ENCODE measurements at places on chromosomes 6 and 20.

- no peak overlapping the region for H3K4me3 ChIP-seq
- no peaks in the 10 kb centered on the region for H3K36me3 ChIP-seq
- DNase-seq: no peak
- H3K4me1 ChIP-seq: no peaks in the 10 kb centered on the region
- no peaks in the 10 kb centered on the region for H3K27me3 ChIP-seq
Observed at GRCh38 chr20:48897305-48898010, 24.1 kb upstream of the ARFGEF2 start.

- peaks cover 20% of the 10 kb centered on the region for H3K36me3 ChIP-seq
- H3K4me1 ChIP-seq: no peaks in the 10 kb centered on the region
- no peak overlapping the region for H3K27ac ChIP-seq
- H3K4me3 ChIP-seq: no peak overlapping the region
- H3K27me3 ChIP-seq: no peaks in the 10 kb centered on the region
Observed at GRCh38 chr6:158316022-158316421, 3.8 kb downstream of the TULP4 start.

DNA sequence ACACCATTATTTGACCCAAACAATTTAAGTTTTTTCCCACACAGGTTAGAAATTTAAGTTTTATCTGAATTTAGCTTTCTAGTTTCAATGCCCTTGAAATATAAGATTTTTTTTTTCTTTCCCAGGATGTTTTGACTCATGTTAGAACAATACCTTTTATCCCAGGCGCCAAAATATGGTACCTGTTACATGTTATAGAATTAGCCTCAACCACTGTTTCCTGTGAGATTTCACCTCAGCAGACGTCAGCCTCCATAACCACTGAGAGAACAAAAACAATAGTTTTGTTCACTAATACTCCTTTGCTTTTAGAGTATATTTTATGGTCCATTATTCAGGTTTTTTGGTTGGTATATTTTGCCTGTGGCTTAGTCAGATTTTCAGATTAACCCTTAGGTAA, 302.9 kb downstream of the CDKAL1 start:
- peak; percentile 2 for DNase-seq
- no peaks in the 10 kb centered on the region for H3K27me3 ChIP-seq
- no peaks in the 10 kb centered on the region for H3K4me1 ChIP-seq
- no peak overlapping the region for H3K27ac ChIP-seq

GRCh38 chr6:32329141-32329540, 42.6 kb downstream of the TSBP1 start:
- no peak for DNase-seq
- no peaks in the 10 kb centered on the region for H3K27me3 ChIP-seq
- no peak overlapping the region for H3K27ac ChIP-seq
- H3K4me3 ChIP-seq: no peak overlapping the region

DNA sequence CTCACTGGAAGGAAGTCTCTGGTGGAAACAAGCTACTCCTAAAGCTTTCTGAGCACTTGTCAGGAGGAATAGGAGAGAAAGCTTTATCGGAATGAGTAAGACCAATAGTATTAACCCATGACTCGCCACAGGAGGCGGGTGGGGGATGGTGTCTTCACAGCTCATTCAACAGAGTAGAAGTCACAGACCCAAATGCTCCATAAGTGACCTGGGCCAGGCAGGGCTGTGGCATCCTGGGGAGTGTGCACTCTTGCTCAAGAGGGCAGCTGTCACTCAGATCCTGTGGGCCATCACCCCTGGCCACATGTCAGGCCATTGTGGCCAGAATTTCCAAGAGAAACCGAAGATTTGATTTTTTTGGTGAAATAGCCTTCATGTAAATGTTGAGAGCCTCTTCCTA, 116.0 kb downstream of the SYCP2 start:
- no peak overlapping the region for H3K27ac ChIP-seq

DNA sequence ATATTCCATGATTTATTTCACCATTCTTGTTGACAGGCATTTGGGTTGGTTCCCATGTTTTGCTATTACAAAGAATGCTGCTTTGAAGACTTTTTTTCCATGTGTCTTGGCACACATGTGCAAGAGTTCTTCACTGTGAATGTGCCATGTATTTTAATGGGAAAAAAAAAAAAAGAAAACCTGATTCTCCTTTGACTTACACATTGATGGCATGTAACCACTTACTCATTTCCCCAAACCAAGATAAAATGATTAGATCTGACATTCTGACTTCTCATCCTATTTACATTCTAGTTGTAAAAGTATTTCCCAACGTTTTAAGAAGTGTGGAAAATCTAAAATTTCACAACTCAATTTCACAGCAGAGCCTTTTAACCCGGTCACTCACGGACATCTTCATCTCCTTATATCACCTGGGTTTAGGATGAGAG, 4.4 kb downstream of the CAP2 start:
- H3K36me3 ChIP-seq: no peaks in the 10 kb centered on the region
- no peak overlapping the region for H3K27ac ChIP-seq
- no peaks in the 10 kb centered on the region for H3K4me1 ChIP-seq
- no peak for DNase-seq

GRCh38 chr6:101110814-101111213, 229.7 kb upstream of the ASCC3 start:
- no peaks in the 10 kb centered on the region for H3K27me3 ChIP-seq
- no peak overlapping the region for H3K27ac ChIP-seq
- no peak overlapping the region for H3K4me3 ChIP-seq
- DNase-seq: no peak
- H3K36me3 ChIP-seq: no peaks in the 10 kb centered on the region

GRCh38 chr6:46948699-46949098, 27.0 kb upstream of the ADGRF5 start:
- H3K4me3 ChIP-seq: no peak overlapping the region
- peaks cover 2% of the 10 kb centered on the region for H3K27me3 ChIP-seq
- no peaks in the 10 kb centered on the region for H3K4me1 ChIP-seq
- DNase-seq: no peak
- H3K27ac ChIP-seq: no peak overlapping the region

DNA sequence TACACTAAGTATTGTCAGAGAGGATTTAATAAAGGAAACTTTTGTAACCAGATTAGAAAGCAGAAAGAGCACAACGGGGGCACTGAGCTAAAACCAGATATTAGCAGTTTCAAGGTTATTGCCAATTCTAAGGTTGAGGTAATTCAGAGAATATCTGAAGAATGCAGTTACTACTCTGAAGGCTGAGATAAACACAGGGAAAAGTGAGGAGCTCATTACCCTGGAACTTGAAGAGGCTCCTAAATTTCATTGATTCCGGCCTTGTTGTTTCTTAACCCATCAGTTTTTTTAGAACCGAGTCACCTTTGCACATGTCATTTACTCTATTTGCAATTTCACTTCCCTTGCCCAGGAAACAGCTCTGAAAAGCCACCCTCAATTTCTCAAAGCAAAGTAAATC, 72.4 kb upstream of the BTBD3 start:
- no peak overlapping the region for H3K27ac ChIP-seq
- H3K4me3 ChIP-seq: no peak overlapping the region
- no peaks in the 10 kb centered on the region for H3K4me1 ChIP-seq
- no peak for DNase-seq
- no peaks in the 10 kb centered on the region for H3K27me3 ChIP-seq
- H3K36me3 ChIP-seq: no peaks in the 10 kb centered on the region

- no peaks in the 10 kb centered on the region for H3K36me3 ChIP-seq
- H3K27ac ChIP-seq: no peak overlapping the region
- no peaks in the 10 kb centered on the region for H3K4me1 ChIP-seq
- H3K4me3 ChIP-seq: no peak overlapping the region
Observed at GRCh38 chr20:62999580-62999979, 7.2 kb downstream of the BHLHE23 start.

- no peak overlapping the region for H3K4me3 ChIP-seq
- no peaks in the 10 kb centered on the region for H3K4me1 ChIP-seq
Observed at GRCh38 chr6:159117563-159117962, 51.6 kb upstream of the FNDC1 start.

DNA sequence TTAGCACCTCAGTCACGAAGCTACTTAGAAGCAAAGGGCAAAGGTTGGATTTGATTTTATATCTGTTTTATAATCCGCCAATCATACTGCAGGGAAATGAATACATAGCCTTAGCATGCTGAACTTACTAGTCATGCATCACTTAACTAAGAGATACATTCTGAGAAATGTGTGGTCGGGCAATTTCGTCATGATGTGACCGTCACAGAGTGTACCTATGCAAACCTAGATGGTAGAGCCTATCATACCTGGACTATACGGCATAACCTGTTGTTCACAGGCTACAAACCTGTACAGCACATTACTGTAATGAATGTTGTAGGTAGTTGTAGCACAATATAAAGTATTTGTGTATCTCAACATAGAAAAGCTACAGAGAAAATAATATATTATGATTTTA, 345.2 kb upstream of the RGS17 start:
- H3K27me3 ChIP-seq: no peaks in the 10 kb centered on the region
- no peak overlapping the region for H3K27ac ChIP-seq
- DNase-seq: no peak
- H3K4me1 ChIP-seq: no peaks in the 10 kb centered on the region
- no peak overlapping the region for H3K4me3 ChIP-seq

DNA sequence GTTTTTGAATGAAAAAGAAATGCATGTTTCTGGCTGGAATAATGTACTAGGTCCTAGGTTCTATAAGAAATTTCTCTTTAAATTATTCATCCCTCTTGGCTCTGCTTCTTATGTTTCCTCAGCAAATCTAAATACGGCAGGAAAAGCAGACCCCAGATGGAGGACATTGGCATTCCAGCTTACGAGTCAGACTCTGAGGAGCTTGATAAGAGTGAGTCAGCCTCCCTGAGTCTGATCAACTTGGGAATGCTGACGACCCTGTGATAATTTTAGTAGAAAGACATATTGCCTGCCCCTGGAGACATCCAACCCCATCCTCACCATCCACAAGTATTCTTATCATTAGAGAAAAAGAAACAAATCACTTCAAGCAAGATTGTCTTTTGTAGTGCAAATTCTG, 509.7 kb upstream of the MARCKS start:
- DNase-seq: no peak
- H3K27me3 ChIP-seq: no peaks in the 10 kb centered on the region
- H3K36me3 ChIP-seq: no peaks in the 10 kb centered on the region

DNA sequence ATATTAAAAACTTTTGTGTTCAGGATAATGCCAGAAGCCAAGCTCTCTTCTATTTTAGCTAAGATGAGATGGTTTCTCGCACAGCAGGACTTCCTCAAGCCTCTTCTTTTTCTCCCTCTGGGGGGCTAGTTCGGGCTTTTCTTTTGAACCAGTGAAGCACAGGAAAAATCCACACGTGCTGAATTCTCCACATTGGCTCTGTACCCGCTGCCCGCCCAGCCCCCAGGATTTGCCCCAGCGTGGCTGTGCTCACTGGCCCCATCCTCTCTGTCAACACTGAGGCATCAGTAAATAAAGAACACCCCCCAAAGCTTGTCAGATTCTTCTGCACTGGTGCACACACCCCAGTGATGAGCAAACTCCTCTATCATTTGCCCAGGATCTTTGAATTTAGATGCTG, 232.8 kb downstream of the ZNF217 start:
- no peak overlapping the region for H3K4me3 ChIP-seq
- H3K27ac ChIP-seq: no peak overlapping the region
- no peak for DNase-seq

GRCh38 chr6:142857796-142858555, 87.0 kb downstream of the HIVEP2 start:
- peaks cover 71% of the 10 kb centered on the region for H3K4me1 ChIP-seq
- H3K4me3 ChIP-seq: peak overlapping the region; percentile 42
- no peaks in the 10 kb centered on the region for H3K36me3 ChIP-seq
- peak overlapping the region; percentile 93 for H3K27ac ChIP-seq
- no peaks in the 10 kb centered on the region for H3K27me3 ChIP-seq
- DNase-seq: peak; percentile 10

- no peak for DNase-seq
- H3K27me3 ChIP-seq: no peaks in the 10 kb centered on the region
- H3K36me3 ChIP-seq: no peaks in the 10 kb centered on the region
- H3K4me1 ChIP-seq: peaks cover 23% of the 10 kb centered on the region
- H3K27ac ChIP-seq: peak overlapping the region; percentile 62
Observed at GRCh38 chr6:31661262-31662123, 915 bp upstream of the C6orf47 start.

DNA sequence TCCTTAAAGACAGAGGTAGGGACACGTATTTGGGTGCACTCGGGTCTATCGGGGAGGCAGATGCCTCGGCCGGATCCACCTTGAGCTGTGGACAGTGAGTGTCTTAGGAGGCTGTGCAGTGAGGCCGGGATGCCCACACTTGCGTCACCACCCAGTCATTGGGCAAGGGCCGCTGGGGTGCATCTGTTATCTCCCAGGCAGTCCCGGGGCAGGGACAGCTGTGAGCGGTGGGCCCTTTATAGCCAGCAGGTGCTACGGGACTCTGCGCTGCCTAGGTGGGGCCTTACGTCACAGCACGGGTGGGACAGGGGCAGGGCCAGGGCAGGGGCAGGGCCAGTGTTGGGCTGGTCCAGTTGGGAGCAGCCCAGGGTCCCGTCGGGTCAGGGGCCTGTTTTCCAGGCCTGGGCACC, 689 bp upstream of the COL20A1 start:
- H3K27ac ChIP-seq: no peak overlapping the region
- no peak for DNase-seq
- H3K36me3 ChIP-seq: peaks cover 8% of the 10 kb centered on the region
- H3K27me3 ChIP-seq: peaks cover 49% of the 10 kb centered on the region

GRCh38 chr20:45921337-45922189, 9.6 kb upstream of the PLTP start:
- no peak for DNase-seq
- peaks cover 3% of the 10 kb centered on the region for H3K4me1 ChIP-seq
- no peak overlapping the region for H3K27ac ChIP-seq
- peaks cover 42% of the 10 kb centered on the region for H3K27me3 ChIP-seq
- no peak overlapping the region for H3K4me3 ChIP-seq

DNA sequence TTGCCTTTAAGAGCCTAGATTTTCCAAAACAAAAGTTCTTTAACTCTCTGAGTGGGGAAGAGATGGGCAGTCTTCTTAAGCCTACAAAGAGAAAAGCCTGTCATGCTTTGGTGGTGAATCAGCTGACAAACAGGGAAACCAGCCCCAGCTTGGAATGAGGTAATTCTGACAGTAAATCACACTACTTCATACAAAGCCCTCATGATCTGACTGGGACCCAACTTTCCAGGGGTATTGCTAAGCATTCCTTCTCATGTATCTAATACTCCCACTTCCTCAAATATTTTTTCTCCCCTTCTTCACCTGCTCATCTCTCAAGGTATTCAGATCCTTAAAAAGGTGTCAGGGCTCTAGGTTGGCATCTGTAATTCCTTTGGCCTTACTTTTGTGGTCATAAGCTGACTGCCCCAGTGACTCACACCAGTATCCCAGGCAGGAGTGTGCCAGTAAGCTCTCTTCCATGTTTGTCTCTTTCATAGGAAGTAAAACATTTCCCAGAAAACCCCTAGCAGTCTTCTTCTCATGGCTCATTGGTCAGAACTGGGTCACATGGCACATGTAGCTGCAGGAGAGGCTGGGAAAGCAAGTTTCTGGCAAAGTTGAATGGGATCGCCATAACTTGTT, 15.0 kb upstream of the TBC1D22B start:
- DNase-seq: no peak
- H3K27me3 ChIP-seq: no peaks in the 10 kb centered on the region
- H3K4me3 ChIP-seq: no peak overlapping the region
- H3K36me3 ChIP-seq: no peaks in the 10 kb centered on the region
- H3K4me1 ChIP-seq: peaks cover 9% of the 10 kb centered on the region
- H3K27ac ChIP-seq: no peak overlapping the region

- no peaks in the 10 kb centered on the region for H3K4me1 ChIP-seq
- no peak overlapping the region for H3K27ac ChIP-seq
- H3K36me3 ChIP-seq: no peaks in the 10 kb centered on the region
- no peak overlapping the region for H3K4me3 ChIP-seq
- H3K27me3 ChIP-seq: no peaks in the 10 kb centered on the region
Observed at GRCh38 chr6:166046226-166046625, 121.4 kb downstream of the TBXT start.
